ENCODE measurements at places on chromosomes 1 and 21.

- no peak for DNase-seq
Observed at GRCh38 chr1:230900984-230901383, 32.7 kb upstream of the C1orf198 start.

DNA sequence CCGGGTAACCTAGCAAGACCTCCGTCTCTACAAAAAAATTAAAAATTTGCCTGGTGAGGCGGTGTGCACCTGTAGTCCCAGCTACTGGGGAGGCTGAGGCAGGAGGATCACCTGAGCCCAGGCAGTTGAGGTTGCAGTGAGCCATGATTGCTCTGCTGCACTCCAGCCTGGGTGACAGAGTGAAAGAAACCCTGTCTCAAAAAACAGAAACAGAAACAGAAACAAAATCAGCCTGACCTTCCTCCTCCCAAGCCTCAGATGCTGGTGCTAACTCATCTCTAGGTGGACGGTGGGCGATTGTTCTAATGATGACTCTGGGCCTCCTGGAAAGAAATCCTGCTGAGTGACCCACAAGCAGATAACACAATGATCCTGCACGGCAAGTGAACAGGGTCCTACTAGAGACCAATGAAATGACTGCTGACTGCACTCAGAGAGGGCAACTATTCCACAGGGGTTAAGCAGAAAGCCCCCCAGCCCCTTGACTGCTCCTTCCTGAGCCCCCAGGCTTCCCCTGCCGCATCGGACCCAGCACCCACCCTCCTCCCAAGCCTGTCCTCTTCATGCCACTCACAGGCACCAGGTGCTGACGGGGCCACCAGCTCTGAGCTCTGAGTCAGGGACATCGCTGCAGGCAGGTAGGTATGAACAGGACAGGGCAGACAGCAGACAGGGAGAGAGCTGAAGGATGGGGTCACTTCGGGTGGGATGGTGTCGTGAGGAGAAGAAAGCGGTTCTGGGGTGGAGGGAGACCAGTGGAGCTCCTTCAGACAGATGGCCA is 27.8 kb upstream of the LRRC38 start:
- no peak for DNase-seq

DNA sequence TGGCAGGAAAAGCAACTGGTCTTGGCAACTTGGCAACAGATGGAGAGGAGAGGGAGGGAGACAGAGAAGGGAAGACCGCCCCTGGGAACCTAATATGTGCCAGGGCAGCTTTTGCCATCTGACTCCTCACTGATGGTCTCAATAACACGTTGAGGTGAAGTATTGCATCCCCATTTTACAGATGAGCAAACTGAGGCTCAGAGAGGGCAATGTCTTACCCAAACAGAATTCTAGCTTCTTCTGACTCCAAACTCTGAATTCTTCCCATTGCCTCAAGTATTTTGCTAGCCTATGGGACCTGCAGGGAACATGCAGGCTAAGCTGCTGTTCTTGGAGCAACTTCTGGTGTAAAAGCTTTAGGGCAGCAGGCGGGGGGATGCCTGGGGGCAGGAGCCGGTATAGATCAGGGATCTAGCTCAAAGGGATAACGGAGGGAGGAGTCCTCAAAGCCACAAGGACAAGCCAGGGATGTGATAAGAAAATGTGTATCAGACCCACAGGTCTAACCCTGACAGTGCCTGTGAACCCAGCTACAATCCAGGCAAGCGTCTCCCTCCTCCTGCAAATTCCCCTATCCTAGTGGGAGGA is 7.2 kb upstream of the GUCA2A start:
- DNase-seq, result no peak

- no peak for DNase-seq
Observed at GRCh38 chr1:167839009-167839408, 74.9 kb downstream of the ADCY10 start.

- no peak for DNase-seq
Observed at GRCh38 chr1:219083631-219084030, 90.0 kb upstream of the LYPLAL1 start.

GRCh38 chr1:236144033-236144432 is 1.7 kb downstream of the GPR137B start:
- no peak for DNase-seq

GRCh38 chr1:178918955-178919354 is 48.1 kb upstream of the ANGPTL1 start:
- DNase-seq, result no peak

DNA sequence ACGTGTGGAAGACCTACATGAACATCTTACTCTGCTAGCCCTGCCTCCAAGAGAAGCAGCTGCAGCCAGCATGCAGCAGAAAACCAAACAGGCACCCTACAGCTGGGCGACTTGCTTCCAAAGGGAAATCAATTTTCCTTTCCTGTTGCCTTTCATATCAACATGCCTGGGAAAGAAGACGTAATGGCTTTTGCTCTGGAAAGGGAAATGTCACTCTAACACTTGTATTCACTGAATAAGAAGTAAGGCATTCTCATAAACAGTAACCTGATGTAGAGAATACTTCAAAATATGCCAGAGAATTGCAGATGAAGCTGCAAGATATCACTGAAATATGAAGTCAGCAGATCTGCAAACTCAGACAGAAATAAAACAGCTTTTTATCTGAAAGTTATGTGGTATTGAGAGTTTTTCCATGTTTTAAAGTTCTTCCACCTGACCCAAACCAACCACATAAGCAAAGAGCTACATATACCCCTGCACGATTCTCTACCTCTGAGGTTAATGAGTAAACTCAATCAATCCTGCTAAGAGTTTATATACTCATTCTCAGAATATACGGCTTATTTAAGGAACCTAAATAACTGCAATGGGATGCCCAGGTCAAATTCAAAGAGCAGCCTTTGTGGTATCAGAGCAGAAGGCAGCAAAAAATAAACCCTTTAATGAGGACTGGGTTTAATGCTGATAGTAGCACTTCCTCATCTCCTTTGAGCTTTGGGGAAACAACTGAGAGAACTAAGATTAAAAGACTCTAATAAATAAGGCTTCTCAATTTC is 150.9 kb downstream of the RERE start:
- no peak for DNase-seq

Measured in NCI-H187 (cell line).